ENCODE measurements at places on chromosomes 1 and 21. TPM values are rescaled to one million over a fixed set of nuclear protein-coding genes. Genes with fewer than 3 reads are reported as not detected.

The MPC2 gene
- total RNA-seq = 100 TPM

The CTNNBIP1 gene
- 10.5 TPM for total RNA-seq

The DRAXIN gene
- total RNA-seq = not detected

- DNase-seq = no peak
These were observed 46.8 kb upstream of the SLC44A3 start for GRCh38 chr1:94773296-94773809.

DNA sequence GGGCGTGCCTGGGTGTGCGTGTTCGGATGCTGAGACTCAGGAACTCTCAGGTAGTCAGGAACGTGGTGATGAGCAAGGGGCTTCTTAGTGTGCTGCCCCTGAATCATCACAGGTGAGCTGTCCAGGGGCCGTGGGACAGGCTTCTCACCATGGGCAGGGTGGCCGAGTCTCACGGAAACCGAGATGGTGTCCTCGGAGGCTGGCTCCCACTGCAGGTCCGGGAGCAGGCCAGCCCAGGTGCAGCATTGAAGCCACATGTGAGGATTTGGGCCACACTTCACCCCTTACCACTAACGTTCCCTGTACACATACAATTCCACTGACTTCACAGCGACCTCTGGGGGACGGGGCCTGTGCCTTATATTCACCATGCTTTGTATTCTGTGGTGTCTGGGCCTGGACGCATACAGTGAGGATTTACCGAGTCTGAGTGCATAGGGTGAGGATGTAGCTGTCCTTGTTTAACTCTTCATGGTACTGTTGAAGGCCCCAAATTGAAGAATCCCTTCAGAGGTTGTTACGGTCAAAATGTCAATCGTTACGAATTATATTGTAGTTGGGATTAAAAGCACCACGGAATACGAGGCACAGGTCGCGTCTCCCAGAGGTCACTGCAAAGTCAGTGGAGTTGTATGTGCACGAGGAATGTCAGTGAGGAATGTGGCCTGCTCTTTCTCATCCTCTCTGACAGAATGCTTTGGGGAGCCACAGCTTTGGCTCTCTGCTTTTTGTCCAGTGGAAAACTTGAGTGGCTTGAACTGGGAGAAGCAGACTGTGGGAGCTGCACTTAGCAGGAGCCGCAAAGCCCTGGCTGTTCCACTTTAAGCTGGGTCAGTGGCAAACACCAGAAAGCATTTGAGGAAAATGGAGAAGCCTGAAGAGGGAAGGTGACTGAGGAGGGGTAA, 95.3 kb downstream of the MTR start:
- no peak for DNase-seq

All from gastrocnemius medialis (tissue), 4 donors.